ENCODE measurements at places on chromosomes 12 and 14. TPM values are rescaled to one million over a fixed set of nuclear protein-coding genes. Genes with fewer than 3 reads are reported as not detected.

GRCh38 chr14:24542346-24542936, 33.6 kb downstream of the CTSG start:
- no peak for DNase-seq

DNA sequence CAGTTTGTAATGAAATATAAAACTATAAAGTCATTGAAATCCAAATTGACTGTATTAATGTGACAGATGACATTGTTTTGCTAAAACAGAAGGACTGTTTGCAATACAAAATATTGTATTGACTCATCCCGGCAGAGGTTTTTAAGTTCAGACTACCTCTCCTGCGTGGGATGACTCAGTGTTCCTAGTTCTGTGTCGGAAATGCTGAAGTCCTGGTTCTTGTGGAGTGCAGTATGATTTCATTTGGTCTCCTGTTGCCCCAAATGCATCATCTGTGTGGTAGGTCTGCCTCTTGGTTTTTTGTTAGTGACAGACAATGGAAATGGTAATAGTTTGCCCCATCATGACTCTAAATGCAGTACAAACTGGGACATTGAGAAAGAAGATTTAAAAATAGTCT, 27.8 kb downstream of the PELI2 start:
- DNase-seq: peak; percentile 31

- DNase-seq: no peak
Measured at GRCh38 chr14:64541261-64541971, 875 bp downstream of the HSPA2 start.

Gene HOXC10
- 4.0 TPM for total RNA-seq

- no peak for DNase-seq
Measured at GRCh38 chr14:106442857-106443256, 916.5 kb downstream of the TMEM121 start.

Gene ZDHHC22
- not detected for total RNA-seq

Gene PLEKHG7
- not detected for total RNA-seq

GRCh38 chr12:126582231-126582630, 1517.0 kb downstream of the AACS start:
- peak; percentile 2 for DNase-seq

GRCh38 chr12:1779783-1780182, 40.6 kb upstream of the LRTM2 start:
- DNase-seq: peak; percentile 60

DNA sequence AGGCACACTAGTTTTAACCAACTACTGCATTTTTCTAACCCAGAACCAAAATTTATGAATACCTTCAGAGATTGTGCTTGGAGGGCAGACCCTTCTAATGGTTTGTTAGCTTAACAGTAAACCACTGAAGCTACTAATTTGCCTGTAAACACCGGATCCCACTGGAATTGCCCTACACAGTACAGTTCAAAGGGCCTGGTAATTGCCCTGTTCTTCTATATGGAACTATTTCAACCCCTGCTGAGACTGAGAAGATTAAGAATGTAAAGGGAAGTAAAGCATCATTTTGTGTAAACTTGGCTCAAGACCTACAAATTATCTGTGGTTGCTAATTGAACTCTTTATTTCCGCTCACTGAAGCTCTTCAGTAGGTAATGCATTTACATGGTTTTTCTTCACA, 468.1 kb downstream of the NPAS3 start:
- DNase-seq: no peak

GRCh38 chr12:116662612-116663144, 75.2 kb downstream of the SPRING1 start:
- peak; percentile 55 for DNase-seq

DNA sequence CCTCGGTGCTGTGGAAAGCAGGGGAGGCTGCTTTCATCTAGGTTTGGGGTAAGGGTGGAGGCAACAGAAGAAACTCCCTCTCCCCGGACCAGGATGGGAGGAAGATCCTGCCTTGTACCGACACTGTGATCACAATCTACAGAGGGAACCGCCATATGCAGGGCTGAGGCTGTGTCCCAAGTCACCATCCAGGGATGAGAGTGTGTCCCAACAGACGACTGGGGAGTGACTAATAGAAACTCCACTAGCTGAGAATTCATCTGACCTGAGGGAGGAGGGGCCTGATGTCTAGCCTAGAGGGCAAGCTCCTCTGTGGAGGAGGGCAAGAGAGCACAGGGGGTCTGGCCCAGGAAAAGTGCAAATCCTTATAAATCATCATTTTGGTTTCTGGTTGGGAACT, 172.4 kb downstream of the CALM1 start:
- DNase-seq: no peak

All from RPMI7951 (cell line).